ENCODE measurements at places on chromosomes 3 and 15.

GRCh38 chr3:183822631-183823030, 2.7 kb downstream of the MAP6D1 start:
- no peak for DNase-seq

- DNase-seq: no peak
Observed at GRCh38 chr3:71066356-71066755, 517.2 kb downstream of the FOXP1 start.

- DNase-seq: no peak
Observed at GRCh38 chr3:39166134-39166710, 12.8 kb upstream of the CSRNP1 start.

DNA sequence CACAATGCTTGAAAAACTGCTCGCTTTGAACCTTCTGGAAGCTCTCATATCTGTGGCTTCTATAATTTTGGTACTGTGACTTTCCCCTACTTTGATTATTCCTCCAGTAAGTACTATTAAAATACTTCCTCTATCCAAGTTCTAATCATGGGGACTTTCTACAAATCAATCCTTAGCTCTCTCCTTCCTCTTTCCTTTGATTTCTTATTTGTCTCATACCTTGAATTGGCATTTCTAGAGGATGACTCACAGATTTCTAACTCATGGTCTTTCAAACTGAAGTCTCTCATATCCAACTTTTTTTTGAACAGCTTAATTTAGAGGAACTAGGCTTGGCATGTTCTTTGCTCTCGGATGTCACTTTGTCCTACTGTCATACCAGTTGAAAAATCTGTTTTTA, 241.8 kb downstream of the TBC1D5 start:
- no peak for DNase-seq

- no peak for DNase-seq
Observed at GRCh38 chr3:177320765-177321247, 123.5 kb upstream of the TBL1XR1 start.

DNA sequence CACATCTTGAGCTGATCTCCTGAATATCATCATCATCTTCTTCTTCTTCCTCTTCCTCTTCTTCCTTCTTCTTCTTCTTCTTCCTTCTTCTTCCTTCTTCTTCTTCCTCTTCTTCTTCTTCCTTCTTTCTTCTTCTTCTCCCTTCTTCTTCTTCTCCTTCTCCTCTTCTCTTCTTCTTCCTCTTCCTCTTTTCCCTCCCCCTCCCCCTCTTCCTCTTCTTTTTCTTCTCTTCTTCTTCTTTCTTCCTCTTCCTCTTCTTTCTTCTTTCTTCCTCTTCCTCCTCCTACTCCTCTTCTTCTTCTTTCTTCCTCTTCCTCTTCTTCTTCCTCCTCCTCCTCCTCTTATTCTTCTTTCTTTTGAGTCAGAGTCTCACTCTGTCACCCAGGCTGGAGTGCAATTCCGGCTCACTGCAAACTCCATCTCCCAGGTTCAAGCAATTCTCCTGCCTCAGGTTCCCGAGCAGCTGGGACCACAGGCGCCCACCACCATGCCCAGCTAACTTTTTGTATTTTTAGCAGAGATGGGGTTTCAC, 197.9 kb upstream of the NANOGP8 start:
- DNase-seq: no peak

Data from NCI-H1436 treated with DMSO at 0.1 percent for 48 hours (cell line).